NCI-H1694 treated with DMSO at 0.1 percent for 48 hours (cell line): ENCODE measurements at places on chromosomes 12 and 14.

DNA sequence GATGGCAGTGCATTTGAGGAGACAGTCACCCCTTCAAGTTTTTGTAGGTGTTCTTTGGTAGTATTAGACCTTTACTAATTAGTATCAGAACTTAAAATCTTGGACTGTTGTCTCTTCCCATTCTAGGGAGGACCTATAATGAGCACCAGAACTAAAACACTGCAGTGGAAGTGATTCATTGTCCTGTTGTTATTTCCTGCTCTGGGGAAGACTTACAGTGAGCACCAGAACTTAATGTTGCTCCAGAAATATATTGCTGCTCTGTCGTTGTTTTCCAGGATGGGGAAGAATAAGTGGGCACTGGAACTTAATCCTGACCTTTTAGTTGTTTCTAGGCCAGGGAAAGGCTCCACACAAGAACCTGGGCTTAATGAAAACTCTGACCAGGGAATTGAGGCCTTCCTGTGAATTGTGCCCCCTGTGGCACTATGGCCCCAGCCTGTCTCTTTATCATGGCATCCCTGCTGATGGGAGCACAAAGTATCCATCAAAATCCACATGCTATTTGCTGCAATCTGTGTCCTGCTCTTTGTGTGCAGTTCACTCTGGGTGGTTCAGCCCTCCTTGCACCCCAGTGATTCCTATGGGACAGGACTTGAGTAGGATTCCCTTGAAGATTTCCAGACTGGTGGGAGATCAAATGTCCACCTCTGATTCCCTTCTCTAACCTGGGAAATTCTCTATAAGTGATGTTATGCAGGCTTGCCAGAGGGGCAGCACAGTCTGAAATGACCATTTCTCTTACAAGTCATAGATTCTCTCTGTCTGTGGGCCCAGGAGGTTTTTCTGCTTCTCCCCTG is 175.8 kb downstream of the PAWR start:
- DNase-seq: no peak

DNA sequence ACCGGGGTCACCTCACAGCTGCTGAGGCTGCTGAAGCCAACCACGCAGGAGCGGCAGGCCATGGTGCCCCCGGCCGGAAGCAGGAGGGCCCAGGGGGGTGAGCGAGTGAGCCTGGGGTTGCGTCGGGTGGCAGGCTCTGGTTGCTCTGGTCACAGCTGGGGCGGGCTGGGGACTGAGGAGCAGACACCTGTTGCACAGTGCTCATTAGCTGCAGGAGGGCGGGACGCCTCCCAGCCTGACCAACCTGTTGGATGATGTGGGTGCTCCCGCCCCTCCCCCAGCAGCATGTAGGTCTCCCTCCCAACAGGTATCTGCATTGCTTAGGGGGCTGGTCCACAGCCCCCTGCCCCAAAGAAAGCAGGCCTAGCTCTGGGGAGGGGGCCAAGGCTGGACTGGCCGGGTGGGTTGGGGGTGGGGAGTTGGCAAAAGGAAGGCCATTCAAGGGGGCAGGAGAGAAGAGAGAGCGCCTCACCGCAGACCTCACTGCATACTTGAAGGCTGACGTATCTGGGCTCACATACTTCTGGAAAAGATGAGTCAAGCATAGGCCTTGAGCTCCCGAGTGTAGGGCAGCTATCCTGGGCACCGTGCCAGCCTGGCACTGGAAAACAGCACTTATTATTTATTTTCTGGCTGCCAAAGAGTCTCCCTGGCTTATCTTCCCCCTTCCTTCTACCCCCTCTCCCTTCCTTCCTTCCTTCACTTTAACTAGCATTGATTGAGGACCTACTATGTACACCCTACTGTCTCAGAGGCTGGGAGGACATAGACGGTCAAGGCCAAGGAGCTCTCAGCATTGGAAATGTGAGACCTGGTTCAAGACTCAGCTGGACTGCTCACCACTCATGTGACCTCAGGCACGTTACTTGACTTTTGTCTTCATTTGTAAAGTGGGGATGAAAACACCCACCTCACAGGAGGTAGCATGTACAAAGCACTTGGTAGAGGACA is at the start of gene KRT80:
Gene KRT80, minus strand, starts transcription at position 174 of the 951 bp plus-strand sequence. Its CDS starts 112 bp downstream, at position 62.
- peak; percentile 76 for DNase-seq

GRCh38 chr14:55609681-55610080 is 29.7 kb downstream of the KTN1 start:
- no peak for DNase-seq

GRCh38 chr12:48659863-48660262 is 22.2 kb downstream of the KANSL2 start:
- no peak for DNase-seq
